ENCODE measurements at places on chromosomes 3 and 15. TPM values are rescaled to one million over a fixed set of nuclear protein-coding genes. Genes with fewer than 3 reads are reported as not detected.

The SLC12A1 gene
- total RNA-seq, result 0.55 TPM

The MRPL3 gene
- 66.3 TPM for total RNA-seq

The RHCG gene
- total RNA-seq, result 1.4 TPM

The FMN1 gene
- 53.7 TPM for total RNA-seq

DNA sequence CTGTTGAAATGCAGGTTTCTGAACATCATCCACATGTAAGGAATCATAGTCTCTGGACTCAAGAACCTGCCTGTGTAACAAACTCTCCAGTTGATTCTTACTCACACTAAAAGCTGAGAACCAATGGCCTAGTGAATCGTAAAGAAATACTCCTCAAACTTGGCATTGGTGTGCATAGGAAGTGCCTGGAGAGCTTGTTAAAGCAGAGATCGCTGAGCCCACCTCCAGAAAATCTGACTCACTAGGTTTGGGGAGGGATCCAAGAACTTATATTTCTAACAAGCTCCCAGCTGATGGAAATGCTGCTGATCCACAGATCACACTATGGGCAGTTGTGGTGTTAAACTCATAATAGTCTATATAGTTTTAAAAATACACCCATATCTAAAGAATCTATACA, 55.8 kb upstream of the LMCD1 start:
- H3K27me3 ChIP-seq, result no peaks in the 10 kb centered on the region
- no peak overlapping the region for H3K27ac ChIP-seq

- H3K27ac ChIP-seq, result no peak overlapping the region
- peaks cover 14% of the 10 kb centered on the region for H3K4me1 ChIP-seq
- no peaks in the 10 kb centered on the region for H3K36me3 ChIP-seq
- no peaks in the 10 kb centered on the region for H3K27me3 ChIP-seq
- H3K4me3 ChIP-seq, result no peak overlapping the region
Measured at GRCh38 chr3:58383476-58383875, 50.2 kb downstream of the PDHB start.

GRCh38 chr15:42427429-42428223, 63.3 kb downstream of the ZNF106 start:
- no peaks in the 10 kb centered on the region for H3K27me3 ChIP-seq
- DNase-seq, result no peak
- H3K27ac ChIP-seq, result no peak overlapping the region
- H3K4me3 ChIP-seq, result no peak overlapping the region
- no peaks in the 10 kb centered on the region for H3K4me1 ChIP-seq

GRCh38 chr3:30282154-30282696, 324.2 kb upstream of the TGFBR2 start:
- H3K27ac ChIP-seq, result no peak overlapping the region
- no peak for DNase-seq
- no peak overlapping the region for H3K4me3 ChIP-seq
- no peaks in the 10 kb centered on the region for H3K4me1 ChIP-seq
- H3K36me3 ChIP-seq, result no peaks in the 10 kb centered on the region

DNA sequence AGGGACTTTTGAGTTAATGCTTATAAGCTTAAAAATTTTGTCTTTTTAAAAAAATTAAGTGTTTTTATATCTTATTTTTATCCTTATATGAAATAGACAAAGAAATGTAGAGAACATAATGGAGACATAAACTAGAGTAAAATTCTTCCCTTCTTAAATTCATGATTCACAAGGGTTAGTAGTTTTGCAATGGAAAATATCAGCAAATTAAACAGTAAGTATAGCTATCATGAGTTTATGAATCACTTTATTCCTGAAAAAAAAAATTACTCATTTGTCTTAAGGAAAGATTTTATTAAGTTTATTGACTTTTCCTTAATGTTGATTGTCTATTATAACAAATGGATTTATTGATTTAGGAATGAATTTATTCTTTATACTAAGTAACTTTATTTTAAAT, 4.3 kb downstream of the ATP6V1A start:
- H3K27me3 ChIP-seq, result no peaks in the 10 kb centered on the region
- DNase-seq, result no peak
- H3K36me3 ChIP-seq, result no peaks in the 10 kb centered on the region
- H3K4me3 ChIP-seq, result no peak overlapping the region
- no peak overlapping the region for H3K27ac ChIP-seq

DNA sequence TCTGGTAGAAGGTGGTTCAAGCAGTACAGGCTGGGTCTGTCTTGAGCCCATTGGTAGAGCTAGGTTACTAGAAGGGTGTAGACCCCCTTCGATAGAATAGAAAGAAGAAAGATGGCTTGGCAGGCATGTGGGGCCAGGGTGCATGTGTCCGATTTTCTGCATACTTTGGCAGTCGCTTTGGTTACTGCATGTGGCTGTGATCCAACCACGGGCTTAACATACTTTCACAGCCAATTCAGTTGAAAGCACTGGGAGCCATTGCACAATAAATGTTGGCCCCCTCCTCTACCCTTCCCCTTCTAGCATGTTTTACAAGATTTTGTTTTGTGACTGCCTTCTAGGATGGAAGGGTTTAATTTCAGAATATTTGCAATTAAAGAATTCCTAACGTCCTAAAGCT, 7.2 kb downstream of the ARID3B start:
- no peak overlapping the region for H3K4me3 ChIP-seq
- no peak overlapping the region for H3K27ac ChIP-seq
- H3K27me3 ChIP-seq, result no peaks in the 10 kb centered on the region
- DNase-seq, result no peak

- H3K4me3 ChIP-seq, result no peak overlapping the region
Measured at GRCh38 chr3:150925751-150926201, 20.5 kb upstream of the MINDY4B start.

GRCh38 chr3:61200270-61200669, 51.0 kb downstream of the FHIT start:
- H3K27me3 ChIP-seq, result no peaks in the 10 kb centered on the region
- H3K36me3 ChIP-seq, result no peaks in the 10 kb centered on the region
- no peaks in the 10 kb centered on the region for H3K4me1 ChIP-seq
- H3K27ac ChIP-seq, result no peak overlapping the region
- H3K4me3 ChIP-seq, result no peak overlapping the region

DNA sequence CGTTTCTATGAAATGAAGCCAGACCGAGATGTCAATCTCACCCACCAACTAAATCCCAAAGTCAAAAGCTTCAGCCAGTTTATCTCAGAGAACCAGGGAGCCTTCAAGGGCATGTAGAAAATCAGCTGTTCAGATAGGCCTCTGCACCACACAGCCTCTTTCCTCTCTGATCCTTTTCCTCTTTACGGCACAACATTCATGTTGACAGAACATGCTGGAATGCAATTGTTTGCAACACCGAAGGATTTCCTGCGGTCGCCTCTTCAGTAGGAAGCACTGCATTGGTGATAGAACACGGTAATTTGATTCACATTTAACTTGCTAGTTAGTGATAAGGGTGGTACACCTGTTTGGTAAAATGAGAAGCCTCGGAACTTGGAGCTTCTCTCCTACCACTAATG, 41.9 kb upstream of the TRA2B start:
- no peak for DNase-seq
- H3K27me3 ChIP-seq, result no peaks in the 10 kb centered on the region
- H3K36me3 ChIP-seq, result no peaks in the 10 kb centered on the region
- peaks cover 5% of the 10 kb centered on the region for H3K4me1 ChIP-seq

DNA sequence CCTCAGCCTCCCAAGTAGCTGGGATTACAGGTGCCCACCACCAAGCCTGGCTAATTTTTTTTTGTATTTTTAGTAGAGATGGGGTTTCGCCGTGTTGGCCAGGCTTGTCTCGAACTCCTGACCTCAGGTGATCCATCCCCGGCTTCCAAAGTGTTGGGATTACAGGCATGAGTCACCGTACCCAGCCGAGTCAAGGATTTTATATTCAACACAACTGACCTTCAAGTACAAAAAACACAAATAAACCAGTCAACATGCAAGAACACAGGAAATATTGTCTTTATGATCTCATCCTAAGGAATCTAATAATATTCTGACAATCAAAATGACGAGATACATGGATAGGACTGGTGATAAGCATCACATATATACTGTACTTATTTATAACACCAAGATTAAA, 37.9 kb downstream of the TJP1 start:
- H3K27ac ChIP-seq, result no peak overlapping the region
- no peak for DNase-seq
- no peaks in the 10 kb centered on the region for H3K36me3 ChIP-seq
- H3K4me3 ChIP-seq, result no peak overlapping the region
- no peaks in the 10 kb centered on the region for H3K27me3 ChIP-seq
- H3K4me1 ChIP-seq, result no peaks in the 10 kb centered on the region

DNA sequence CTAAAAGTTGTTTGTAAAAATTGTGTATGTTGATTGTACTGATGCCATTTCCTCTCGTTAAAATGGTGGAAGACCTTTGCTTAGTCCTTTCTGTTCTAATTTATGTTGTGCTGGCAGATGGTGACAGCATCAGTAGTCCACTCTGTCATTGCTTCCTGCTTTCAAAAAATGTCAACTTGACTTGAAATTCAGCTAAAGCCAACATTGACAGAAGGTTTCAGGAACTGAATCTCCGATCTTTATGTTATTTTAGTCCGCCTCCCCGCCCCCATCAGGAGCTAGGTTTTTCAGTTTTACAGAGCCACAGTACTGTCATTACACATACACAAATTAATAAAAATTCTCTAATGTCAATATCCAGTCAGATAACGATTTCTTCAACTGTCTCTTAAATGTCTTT, 1.5 kb downstream of the CEP63 start:
- H3K4me3 ChIP-seq, result peak overlapping the region; percentile 87
- no peak overlapping the region for H3K27ac ChIP-seq
- H3K4me1 ChIP-seq, result peaks cover 28% of the 10 kb centered on the region
- H3K27me3 ChIP-seq, result no peaks in the 10 kb centered on the region

- H3K4me3 ChIP-seq, result peak within 1 kb of the TSS; percentile 56
- H3K4me1 ChIP-seq, result peaks cover 24% of the 10 kb centered on the region
- peak; percentile 68 for DNase-seq
- H3K27ac ChIP-seq, result peak within 1 kb of the TSS; percentile 83
- no peaks in the 10 kb centered on the region for H3K36me3 ChIP-seq
Measured at GRCh38 chr15:43517354-43518196, at the start of gene MAP1A. TSS of gene MAP1A (plus strand) at chr15:43517608. CDS start at chr15:43521474, 3,866 bp downstream.

DNA sequence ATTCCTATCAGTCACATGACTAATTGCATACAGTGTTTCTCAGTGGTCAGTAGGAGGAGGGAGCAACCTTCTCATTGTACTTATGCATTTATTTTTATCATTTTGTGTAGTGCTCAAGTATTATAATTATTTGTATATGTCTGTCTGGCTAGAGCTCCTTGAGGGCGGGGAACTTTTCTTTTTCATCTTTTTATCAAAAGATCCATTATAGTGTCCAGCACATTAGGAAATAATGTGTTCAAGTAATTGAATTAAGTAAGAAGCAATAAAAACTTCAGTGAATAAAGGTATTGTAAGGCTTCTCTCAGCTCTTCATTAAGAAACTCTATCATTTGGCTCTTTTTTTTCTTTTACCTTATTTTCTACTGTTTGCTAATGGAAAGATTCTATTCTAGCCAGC, 18.8 kb downstream of the FGF7 start:
- no peak for DNase-seq
- H3K36me3 ChIP-seq, result no peaks in the 10 kb centered on the region
- H3K4me3 ChIP-seq, result no peak overlapping the region
- H3K27ac ChIP-seq, result no peak overlapping the region

DNA sequence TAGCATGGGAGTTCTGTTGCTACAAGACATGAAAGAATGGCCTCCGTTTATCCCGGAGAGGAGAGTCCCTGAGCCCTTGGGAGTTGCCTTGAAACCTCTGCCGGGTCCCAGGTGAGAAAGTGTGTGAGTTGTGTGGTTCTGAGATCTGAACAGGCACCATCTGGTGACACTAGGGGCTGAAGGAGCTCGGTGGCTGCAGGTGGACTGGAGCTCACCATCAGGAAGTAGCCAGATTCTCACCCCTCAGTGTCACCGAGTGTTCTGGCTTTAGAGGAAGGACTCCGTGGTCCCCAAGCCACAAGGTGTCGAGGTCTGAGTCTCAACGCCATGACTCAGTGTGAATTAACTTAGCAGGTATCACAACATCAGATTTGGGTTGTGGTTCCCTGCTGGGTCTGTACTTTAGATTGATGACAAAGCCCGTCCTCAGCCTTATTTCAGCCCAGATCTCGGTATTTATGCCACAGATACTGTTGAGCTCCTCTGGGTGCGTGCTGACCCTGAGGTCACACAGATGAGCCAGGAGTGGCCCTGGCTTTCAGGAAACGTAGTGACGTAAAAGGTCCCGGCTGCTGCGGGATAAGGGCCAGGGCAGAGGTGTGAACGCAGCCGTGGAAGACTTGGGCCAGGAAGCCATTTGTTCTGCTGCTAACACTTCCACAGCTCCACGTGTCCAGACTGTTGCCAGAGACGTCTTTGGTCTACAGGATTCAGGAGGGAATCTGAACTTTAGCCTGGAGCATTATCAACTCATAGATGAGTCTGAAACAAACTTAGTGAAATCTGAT, 54.4 kb downstream of the PGPEP1L start:
- H3K4me1 ChIP-seq, result peaks cover 24% of the 10 kb centered on the region
- H3K27me3 ChIP-seq, result no peaks in the 10 kb centered on the region
- no peaks in the 10 kb centered on the region for H3K36me3 ChIP-seq
- no peak overlapping the region for H3K27ac ChIP-seq
- no peak overlapping the region for H3K4me3 ChIP-seq
- DNase-seq, result no peak

DNA sequence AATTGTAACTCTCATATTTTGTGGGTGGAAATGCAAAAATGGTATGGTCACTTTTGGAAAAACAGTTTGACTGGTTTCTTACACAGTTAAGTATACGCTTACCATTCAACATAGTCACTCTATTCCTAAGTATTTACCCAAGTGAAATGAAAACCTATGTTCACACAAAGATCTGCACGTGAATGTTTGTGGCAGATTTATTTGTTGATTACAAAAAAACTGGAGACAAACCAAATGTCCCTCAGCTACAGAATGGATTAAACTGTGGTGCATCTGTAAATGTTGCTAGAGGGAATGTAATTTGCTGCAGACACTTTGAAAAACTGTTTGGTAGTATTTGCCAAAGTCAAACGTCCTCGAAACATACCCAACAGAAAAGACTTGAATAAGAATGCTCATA, 29.3 kb downstream of the ACKR2 start:
- no peak for DNase-seq
- H3K4me3 ChIP-seq, result no peak overlapping the region
- no peaks in the 10 kb centered on the region for H3K36me3 ChIP-seq
- H3K27ac ChIP-seq, result no peak overlapping the region
- H3K27me3 ChIP-seq, result no peaks in the 10 kb centered on the region

DNA sequence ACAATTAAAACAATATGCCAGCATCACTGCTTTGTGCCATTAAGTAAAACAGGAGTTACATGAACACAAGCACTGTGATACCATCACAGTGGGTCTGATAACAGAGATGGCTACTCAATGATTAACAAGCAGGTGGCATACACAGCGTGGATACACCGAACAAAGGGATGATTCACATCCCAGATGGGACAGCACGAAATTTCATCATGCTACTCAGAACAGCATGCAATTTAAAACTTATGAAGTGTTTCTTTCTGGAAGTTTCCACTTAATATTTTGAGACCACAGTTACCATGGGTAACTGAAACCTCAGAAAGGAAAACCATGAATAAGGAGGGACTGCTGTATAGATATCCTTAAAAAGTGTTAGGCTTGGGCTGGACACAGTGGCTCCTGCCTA, 44.5 kb downstream of the SLC24A1 start:
- no peaks in the 10 kb centered on the region for H3K36me3 ChIP-seq
- no peak for DNase-seq

Data from testis (tissue), 5 donors.